ENCODE measurements at places on chromosomes 4 and X.

DNA sequence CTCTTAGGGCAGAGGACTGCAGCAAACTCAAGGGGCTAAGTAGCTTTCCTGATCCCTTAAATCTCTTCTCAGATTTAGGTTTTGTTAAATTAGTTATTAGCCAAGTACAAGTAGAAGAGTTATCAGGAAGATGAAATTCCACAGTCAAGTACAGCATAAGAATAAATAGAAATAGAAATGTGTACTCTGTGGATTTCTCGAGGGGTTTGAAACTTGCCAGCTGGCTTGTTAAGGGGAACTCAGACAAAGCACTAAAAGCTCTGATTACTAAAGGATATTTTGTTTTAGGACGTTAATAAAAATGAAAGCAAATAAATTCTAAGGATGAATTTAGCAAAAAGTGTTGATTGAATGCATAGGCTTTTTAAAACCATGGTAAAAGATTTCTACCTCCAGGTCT is 654.6 kb downstream of the RAPGEF2 start:
- DNase-seq, result no peak

- DNase-seq, result no peak
These were observed 18.4 kb upstream of the SMIM10L2A start for GRCh38 chrX:135403374-135403773.

DNA sequence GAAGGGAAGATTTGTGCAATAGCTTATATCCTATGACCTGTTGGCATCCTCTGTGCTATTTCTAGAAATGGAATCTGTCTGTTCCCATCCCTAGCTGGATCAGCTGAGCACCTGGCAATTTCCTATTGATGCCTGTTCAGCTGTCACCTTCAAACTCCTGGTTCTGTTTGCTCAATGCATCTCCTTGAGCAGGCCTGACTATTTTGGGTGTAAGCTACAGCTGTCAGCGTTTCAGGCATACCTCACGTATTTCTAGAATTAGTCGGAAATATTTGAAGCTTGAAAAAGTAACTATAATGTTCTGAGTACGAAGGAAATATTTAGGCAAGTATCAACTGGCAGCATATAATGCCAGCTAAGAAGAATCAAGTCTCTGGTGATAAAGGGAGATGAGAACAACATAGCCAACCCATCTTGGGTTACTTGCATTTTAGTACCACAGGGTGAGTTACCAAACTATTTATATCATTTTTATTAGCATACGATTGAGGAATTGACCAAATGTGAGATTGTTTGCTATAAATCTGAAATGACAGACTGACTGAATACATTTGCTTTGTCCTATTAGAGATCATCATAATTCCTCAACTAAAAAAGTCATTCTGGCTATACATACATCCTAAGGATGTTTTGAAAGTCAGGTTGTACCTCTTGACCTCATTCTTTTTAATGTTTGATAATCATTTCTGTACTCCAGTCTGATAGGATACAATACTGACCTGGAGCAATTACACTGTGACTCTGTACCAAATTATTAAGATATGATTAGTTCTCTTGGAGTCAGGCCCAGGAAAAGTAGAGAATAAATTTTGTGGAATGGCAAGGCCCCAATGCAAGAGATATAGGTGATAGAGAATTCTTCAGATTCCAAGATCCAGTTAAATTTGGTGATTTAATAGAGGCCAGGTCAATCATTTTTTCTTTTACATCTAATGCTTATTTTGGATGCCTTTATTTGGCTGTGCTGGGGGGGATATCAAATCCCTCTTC is 36.4 kb upstream of the PLAC1 start:
- DNase-seq, result no peak

GRCh38 chrX:31429915-31430314 is 358.1 kb upstream of the FTHL17 start:
- no peak for DNase-seq

GRCh38 chr4:147968641-147969040 is 236.8 kb downstream of the ARHGAP10 start:
- DNase-seq, result no peak

GRCh38 chr4:31557437-31557836 is 837.3 kb downstream of the PCDH7 start:
- DNase-seq, result no peak

GRCh38 chr4:45692131-45692735 is 431.6 kb downstream of the GABRG1 start:
- DNase-seq, result no peak

DNA sequence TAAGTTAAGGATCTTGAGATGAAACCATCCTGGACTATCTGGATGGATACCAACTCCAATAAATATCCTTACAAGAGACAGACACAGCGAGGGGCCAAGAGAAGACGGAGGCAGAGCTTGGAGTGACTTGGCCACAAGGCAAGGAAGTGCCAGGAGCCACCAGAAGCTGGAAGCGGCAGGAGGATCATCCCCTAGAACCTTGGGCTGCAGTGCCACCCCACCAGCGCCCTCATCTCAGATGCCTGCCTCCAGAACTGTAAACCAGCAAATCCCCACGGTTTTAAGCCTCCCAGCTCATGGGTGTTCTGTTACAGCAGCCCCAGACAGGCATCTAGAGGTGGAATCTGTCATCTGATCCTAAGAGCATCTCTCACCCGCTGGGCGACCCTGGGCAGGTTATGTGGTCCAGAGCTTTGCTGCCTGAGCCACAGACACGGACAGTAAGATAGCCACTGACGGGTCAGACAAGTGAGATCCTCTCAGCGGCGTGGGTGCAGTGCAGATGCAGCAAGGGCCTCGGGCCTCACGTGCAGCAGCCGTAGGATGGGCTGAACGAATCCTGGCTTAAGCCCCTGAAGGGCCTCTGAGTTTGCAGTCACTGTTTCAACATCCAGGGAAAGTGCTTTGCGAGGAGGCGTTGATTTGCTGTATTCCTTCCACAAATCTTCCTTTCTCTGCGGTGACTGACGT is 25.1 kb upstream of the MXD4 start:
- no peak for DNase-seq

GRCh38 chr4:6909113-6909969 is at the start of gene TBC1D14:
TBC1D14 (plus strand) TSS chr4:6909826; CDS start chr4:6923390, 13,564 bp downstream.
- peak; percentile 88 for DNase-seq

DNA sequence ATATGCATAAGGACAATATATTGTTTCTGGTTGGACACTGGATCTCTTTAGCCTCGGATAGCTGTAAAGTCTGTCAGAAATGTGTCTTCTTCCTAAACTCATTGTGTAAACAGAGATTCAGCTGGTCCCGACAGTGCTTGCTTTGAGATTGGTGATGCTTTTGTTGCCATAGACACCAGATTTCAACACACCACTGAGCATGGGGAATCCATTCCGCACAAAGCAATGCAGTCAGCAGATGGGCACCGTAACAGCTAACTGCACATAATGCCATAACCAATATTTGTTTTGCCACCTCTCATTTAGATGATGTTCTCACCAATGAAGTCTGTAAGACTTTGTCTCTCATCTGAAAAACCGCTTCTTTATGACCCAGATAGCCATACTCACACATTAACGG is 33.3 kb upstream of the FAM47C start:
- no peak for DNase-seq

- DNase-seq, result no peak
These were observed 119.6 kb downstream of the CCSER1 start for GRCh38 chr4:90246816-90247215.

DNA sequence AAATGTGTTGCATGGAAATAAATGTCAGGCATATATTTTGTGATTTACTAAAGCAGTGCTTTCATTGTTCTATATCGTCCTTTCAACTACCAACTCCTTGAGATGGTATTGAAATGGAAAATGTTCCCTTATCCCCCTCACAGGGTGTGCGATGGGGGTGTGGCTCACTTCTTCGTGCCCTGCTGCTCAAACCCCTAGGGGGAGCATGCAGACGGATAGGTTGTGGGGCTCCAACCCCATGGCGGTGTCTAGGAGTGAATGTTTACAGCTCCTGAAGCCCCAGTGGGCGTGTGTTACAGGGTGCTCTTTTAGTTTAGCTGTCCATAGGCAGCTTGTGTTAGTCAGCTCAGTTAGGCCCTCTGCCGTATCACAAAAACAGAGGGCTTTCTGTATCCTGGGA is 287.7 kb upstream of the EMCN start:
- DNase-seq, result no peak

DNA sequence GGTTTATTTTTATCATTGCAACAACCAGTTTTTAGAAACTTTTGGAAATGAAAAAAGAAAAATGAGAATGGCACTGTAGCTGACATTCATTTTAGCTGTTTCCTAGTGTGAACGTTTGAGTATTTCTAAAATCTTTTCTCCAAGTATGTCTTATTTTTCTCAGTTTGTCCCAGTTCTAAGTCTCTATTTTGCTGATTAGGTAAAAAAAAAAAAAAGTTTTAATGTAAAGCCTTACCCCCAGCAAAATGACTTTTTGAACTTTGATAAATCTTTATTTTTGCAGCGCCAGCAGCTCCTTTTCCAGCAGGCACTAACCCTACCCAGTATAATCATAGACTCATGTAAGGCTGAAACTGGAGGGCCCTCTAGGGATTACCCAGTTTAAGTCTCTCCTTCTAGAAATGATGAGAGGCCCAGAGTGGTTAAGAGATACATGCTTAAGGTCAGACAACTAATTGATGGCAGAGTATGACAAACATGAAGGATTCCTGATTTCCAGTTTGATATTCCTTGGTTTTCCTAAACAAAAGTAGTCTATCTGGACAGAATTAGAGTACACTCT is 84.3 kb upstream of the SLC4A4 start:
- DNase-seq, result no peak

GRCh38 chrX:4397471-4397870 is 684.0 kb upstream of the PRKX start:
- DNase-seq, result no peak

DNA sequence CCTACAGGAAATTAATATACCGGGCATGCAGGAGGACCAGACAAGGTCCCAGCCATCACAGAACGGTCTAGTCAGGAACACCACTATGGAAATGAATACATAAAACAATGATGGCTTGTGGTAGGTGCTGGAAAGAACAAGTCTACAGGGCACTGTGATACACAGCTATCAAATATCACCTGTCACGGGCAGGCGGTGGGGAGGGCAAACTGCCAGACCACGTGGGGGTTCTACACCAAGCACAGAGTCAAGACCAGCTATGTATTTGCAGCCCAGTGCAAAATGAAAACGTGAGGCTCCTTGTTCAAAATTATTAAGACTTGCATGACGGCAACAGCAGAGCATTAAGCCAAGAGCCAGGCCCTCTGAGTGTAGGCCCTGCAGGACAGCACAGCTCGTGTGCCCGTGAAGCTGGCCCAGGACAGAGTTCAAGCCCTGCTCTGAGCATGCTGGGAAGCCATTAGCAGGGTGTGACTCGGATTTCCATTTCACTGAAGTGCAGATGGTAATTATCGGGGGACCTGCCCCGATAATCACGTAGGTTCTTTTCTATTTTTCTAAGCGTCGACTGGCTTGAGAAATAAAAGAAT is 83.6 kb downstream of the JAKMIP1 start:
- DNase-seq, result no peak

DNA sequence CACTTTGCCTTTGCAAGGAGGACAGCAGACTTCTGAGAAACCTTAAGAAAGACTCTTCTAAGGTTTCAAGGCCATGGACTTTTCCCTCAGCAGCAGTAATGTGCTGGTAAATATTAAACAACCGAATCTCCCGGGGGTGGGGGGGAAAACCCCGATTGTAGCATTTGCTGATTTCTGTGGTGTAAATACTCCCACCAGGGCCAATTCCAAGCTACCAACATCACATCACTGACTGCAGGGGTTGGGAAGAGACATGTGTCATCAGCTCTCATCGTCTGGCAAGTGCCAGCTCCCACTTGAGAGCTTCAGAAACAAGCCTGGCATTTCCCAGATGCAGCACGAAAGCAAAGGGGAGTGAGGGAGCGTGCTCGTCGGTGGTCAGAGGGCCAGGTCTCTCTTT is 101.2 kb downstream of the BCOR start:
- no peak for DNase-seq
